ENCODE measurements at places on chromosomes 6 and 20.

DNA sequence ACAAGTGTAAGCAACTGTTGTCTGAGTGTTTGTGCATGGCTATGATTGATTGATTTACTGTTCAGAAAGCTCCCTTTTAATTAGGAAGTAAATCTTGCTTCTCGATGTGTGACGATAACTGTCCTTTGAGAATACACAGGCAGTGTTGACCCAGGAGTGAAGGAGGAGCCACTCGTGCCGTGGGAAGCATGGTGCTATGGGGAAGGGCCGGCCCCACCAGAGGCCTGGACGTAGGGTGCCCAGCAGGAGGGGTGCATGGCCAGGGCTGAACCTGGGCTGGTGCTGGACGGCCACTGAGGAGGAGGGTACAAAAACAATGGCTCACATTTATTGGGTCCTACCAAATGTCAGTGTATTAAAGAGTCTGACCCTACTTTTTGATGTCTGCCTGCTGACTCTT, 60.7 kb downstream of the ANKRD60 start:
- DNase-seq = no peak

DNA sequence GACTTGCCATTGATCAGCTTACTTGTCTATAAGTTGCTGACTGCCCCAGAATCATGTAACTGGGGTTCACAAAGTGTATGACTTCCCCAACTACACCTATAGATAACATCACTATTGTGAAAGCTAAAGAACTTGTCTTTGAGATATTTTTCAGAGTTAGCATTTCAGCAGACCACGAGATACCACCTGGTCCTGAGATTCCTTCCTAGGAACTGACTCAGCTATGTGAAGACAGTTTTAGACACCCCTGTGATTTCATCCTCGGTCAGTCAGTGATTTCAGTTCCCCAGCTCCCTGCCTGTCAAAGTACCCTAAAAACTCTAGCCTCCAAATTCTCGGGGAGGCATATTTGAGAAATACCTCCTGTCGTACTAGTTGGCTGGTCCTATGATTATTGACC, 62.4 kb downstream of the TXNDC5 start:
- no peak for DNase-seq

GRCh38 chr6:30840084-30840934, 44.0 kb upstream of the DDR1 start:
- no peak for DNase-seq

DNA sequence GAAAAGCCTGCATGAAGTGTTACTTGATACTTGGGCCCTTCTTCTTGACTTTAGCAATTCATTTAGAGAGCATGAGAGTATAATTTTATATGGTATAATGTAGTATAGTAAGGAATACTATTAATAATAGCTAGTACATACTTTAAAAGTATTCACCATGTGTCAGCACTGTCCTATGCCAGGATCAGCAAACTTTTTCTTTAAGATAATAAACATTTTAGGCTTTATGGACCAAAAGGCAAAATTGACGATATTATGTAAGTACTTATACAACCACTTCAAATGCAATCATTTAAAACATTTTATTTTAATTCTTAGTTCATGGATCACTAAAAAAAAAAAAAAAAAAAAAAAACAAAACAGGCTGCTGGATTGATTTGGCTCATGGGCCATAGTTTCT, 163.9 kb downstream of the IBTK start:
- no peak for DNase-seq

DNA sequence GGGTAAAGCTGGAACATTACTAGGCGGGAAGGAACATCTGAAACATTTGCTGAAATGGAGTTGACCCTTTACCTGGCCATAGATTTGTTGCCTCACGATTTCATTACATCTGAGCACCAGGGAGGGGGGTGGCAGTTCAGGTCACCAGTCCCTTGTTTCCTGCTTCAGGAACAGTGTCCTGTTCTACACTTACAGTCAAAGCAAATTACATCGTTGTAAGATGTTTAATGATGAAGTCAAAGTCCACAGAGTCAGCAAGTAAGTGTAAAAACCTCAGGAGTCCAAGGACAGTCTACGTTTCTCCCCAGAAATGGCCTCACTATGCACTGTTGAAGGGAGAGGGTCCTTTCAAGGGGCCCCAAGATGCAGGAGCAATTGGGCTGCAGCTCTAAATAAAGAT, 8.9 kb upstream of the MICB start:
- no peak for DNase-seq

GRCh38 chr20:50252701-50253100, 62.1 kb downstream of the CEBPB start:
- DNase-seq = no peak

DNA sequence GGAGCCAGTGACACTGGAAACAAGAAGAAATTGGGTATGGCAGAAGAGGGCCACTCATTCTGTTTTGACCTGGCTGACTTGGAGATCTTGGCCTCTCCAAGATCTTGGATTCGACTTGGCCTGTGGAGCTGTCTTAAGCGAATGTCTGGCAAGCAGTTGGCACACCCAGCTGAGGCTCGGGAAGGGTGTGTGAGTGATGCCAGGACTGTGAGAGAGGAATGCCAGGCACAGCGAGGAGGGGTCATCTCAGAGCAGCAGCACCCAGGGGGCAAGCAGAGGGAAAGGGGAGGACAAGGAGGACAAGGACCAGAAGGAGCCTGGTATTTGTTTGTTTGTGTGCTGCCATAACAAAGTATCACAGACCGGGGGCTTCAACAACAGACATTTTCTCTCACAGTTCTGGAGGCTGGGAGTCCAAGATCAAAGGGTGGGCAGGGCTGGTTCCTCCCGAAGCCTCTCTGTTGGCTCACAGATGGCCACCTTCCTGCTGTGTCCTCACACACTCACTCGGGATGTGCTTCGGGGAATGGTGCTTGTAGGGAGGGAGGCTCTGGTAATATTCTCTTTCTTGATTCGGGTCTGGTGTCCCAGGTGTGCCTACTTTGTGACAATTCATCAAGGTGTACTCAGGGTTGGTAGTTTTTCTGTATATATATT, 33.0 kb downstream of the RPP40 start:
- no peak for DNase-seq

Measured in epithelial cell of esophagus (primary cell).